ENCODE measurements at places on chromosomes 11 and 22.

DNA sequence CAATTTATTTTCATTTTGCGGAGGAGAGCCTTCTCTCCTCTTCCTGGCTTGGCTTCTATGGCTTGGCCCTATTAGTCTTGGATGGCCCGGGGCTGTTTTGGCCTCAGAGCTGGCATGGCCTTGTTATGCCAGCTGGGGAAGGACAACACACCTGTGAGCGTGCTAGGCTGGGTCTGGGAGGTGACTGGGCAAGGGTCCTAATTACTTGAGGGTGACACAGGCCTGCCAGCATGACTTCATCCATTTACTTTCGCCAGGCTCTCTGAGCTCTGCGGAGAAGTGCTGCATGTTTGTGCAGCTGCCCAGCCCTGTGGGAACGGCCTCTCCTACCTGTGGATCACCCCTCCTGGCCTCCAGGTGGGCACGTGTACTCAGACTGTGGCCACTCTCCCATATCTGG lies 153.6 kb downstream of the SNX19 start:
- DNase-seq = no peak

DNA sequence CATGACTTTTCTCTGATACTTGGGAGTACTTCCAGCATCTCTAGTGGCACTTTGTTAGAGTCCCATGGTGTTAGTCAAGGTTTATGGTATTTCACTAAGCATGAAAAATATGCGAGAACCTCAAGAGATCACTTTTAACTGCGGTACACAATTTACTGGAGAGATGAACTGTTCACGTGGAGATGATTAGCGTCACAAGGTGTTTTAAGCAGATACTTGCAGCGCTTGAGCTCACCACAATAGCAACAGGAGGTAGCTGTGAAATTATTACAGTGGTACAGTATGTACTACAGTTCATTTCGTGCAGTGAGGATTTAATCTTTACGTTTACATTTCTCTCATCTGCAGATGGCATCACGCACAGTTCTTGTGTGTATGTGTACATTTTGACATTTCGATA lies 4.5 kb downstream of the PARVA start:
- no peak for DNase-seq

DNA sequence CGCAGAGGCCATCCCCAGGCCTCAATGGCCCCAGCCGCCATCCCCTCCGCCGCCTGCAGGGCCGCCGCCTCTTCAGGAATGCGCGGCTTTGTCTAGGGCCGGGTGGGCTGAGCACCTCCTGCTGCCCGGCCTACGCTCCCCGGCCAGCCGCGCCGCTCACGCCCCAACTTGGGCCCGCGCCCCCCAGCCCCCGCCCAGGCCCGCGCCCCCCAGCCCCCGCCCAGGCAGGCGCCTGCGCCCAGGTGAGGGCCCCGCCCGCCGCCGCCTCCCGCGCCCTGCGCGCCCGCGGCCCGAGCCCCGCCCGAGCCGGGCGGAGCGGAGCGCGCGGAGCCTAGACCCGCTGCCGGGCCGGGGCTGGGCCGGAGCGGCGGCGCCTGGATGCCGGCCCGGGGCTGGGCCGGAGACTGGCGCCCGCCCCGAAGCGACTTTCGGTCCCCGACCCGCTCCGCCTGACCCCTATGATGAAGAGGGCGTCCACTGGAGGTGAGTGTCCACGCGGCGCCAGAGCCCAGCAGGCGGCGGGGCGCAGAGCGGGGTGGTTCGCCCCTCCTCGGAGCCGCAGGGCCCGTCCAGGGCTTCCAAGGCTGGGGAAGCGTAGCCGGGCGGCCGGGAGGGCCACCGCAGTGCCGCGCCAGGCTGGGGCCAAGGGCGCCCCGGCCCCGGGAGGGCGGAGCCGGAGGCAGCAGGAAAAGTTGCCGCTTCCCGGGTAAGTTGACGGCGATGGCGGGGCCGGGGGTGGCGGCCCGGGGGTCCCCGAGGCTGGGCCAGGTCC lies 34.3 kb upstream of the PRODH start:
- DNase-seq = no peak

DNA sequence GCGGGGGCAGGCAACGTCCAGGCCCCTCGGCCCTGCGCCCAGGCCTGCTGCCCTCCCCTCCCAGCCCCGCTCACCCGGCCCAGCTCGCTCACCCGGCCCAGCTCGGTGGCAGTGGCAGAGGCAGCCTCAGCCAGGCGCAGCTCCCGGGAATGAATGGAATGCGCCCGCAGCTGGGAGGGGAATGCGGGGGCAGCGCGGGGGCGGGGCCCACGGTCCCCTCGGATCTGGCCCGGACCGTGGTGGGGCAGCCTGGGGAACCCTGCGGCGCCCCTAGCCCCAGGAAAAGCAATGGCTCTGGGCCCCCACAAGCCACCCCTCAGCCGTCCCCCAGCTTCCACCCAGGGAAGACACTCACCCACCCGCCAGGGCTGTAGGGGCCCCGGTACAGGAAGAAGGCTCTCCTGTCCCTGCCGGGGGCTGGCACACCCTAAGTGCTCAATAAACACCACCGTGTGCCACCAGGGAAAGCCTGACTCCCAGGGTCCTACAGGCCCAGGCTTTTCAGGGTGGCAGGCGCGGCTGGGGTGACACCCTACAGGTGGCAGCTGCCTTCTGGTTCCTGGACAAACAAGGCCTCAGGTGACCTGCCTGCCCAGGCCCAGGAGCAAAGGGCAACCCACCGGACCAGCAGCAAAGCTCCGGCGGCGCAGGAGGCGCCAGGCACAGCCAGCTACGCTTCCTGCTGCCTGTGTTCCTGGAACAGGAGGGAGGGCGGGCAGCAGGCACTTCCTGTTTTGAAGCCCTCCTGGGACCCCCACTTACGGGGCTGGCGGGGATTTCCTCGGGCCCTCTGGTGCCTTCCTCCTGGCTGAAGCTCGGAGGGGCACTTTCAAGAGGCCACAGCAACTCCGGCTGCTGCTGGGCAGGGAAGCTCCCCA lies 13.8 kb downstream of the PLXNB2 start:
- no peak for DNase-seq

GRCh38 chr22:23285236-23285635 lies 104.9 kb downstream of the BCR start:
- DNase-seq = no peak

DNA sequence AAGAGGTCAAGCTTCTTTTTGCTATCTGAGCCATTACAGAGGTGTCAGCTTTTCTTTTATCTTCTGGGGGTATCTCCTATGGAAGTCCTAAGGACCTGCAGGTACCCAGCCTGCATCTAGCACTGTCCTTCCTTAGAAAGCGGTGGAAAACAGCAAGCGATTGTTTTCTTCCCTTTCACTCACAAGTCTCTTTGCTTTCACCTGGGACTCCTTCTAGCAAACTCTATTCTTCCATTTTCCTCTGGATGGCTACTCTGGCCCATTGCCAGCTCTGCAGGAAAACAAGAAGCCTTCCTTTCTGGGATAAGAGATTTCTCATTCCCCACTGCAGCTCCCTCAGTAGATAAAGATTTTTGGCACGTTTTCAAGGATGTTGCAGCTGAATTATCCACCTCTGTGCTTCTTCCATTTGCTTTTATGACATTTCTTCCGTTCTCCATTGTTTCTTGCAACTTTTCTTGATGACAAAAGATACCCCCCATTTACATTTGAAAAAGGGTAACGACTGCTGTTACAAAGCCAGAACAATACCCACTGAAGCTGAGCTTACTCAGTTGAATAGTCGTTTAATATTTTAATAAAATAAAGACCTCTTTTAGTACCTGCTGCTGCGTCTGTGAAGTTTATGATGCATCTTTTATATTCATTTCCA lies 40.2 kb upstream of the BDNF start:
- no peak for DNase-seq

- no peak for DNase-seq
These were observed 22.6 kb downstream of the OR6M1 start for GRCh38 chr11:123783536-123783935.

GRCh38 chr11:66459138-66459778 lies 7.4 kb upstream of the PELI3 start:
- DNase-seq = no peak

DNA sequence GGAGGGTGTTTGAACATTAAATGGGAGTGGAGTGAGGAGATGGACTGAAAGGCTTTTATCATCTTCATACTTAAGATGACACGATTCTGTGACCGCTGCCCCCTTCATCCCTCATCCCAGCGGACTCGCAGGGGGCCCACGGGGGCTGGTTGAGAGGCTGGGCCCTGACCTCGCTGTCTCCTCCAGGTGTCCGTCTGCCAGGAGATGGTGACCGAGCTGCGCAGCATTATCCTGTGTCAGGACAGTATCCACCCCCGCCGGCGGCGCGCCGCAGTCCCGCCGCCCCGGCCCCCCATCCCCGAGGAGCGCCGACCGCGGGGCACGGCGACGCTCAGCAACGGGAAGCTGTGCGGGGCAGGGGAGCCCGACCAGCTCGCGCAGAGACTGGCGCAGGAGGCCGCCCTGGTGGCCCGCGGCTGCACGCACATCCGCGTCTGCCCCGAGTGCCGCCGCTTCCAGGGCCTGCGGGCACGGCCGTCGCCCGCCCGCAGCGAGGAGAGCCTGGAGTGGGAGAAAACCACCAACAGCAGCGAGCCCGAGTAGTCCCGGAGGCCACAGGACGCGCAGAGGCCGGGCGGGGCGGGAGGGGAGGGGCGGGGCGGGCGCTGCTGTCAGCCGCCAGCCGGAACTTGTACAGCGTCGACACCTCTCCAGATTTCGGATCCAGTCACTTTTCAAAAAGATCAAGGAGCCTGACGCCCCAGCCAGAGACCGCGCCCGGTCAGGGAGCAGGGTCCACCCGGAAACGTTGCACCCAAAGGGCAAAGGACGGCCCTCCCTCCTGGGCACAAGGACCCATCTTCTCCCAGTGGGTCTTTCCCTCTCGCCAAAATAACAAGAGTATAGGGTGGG lies 38.0 kb upstream of the TBCEL start:
- DNase-seq = no peak

- no peak for DNase-seq
These were observed 26.7 kb downstream of the CARS1 start for GRCh38 chr11:3030289-3031070.

GRCh38 chr22:30326255-30326705 lies 461 bp downstream of the TBC1D10A start:
- DNase-seq = no peak

DNA sequence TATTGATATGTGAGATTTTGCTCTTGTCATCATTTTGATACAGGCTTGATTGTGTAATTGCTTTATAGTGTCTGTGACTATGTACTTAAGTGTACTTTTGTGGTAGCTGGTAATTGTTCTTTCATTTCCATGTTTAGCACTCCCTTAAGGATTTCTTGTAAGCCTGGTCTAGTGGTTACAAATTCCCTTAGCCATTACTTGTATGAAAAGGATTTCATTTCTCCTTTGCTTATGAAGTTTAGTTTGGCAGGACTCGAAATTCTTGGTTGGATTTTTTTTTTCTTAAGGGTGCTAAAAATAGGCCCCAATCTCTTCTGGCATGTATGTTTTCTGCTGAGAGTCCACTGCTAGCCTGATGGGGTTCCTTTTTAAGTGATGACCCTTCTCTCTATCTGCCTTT lies 346.8 kb downstream of the JRKL start:
- no peak for DNase-seq

DNA sequence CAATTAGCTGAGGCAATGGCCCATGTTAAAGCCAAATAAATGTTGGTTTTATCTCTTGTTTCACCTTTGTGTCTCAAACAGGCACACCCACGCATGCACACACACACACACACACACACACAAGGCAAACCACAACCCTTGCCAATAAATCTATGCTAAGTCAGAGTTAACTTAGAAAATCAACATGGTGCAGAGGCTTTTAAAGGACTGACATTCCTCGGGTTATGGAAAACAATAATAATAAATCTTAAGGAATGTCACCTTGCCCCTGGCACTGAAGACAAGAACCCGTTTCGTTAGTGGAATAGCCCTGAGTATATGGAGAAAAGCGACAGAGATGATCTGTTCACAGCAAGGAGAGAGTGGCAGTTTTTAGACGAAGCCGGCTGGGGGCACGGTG lies 326.3 kb downstream of the NTM start:
- no peak for DNase-seq

DNA sequence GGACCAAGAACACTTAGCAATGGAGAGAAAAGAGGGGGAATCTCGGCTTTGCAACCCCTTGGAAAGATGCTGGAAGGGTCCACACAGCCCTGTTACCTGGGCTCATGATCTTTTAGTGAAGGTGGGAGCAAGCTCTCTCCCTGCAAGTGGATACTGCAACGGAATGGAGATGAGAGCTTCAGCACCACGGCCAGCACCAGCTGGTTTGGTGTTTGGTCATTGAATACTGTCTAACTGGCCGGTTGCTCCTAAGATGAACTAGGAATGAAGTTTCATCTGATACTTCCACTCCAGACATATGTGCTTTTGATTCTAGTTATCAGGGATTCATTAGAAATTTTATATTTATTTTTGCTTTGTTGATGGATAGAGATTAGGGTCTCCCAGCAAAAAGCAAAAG lies 16.3 kb downstream of the HTR3A start:
- peak; percentile 6 for DNase-seq

DNA sequence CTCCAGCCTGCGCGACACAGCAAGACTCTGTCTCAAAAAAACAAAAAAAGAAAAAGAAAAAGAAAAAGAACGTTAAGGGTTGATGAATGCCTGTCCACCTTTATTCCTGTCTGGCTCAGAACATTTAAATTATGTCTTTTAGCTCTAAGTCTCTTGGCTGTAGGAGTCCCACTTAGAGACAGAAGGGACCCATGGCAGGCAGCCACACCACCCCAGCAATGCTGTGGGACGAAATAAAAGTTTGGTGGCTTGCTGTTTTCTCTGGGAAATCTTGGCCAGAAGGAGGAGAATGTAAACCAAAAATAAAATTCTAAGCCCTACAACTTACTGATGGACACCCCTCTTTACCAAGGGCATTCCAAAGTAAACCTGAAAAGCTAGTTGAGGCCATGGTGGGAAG lies 38.9 kb upstream of the GNAZ start:
- DNase-seq = no peak

DNA sequence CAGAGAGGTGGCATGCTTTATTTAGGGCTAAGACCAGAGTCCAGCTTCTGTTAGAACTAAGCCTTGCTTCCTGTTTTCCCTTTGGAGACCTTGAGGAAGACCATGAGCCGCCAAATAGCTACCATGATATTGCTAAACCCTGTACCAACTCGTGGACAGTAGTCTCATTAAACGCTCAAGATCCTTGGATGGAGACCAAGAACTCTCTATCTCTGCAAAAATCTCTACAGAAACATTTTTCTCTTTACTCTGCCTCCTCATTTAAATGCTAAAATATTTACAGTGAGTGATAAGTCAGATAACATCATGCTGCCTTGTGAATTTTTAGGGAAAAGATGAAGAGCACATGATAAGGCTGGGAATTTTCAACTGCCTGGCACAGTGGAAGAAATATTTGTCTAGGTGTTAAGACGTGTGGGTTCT lies 197.8 kb downstream of the MAML2 start:
- DNase-seq = no peak
